Mesothelial cell of epicardium (in vitro differentiated cells): ENCODE measurements at places on chromosomes 6 and 20.

GRCh38 chr6:139306291-139306981, 14.6 kb upstream of the TXLNB start:
- DNase-seq, result no peak

GRCh38 chr20:4726710-4727397, 5.1 kb downstream of the PRND start:
- DNase-seq, result no peak

DNA sequence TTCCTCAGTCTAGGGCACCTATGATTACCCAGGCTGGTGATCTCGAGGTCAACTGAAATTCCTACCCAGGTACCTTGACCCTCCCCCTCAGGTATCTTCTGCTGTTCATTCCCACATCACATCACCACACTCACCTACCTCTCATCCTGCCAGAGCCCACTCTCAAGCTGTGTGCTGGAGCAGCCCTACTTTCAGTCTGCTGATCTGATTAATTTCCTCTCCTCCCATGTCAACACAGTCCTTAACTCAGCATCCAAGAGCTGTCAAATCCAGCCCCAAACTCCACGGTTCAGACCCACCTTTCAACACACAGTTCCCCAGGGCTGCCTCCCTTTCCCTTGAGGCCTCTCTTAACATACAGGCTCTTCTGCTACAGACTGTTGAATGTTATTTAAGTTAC, 42.4 kb downstream of the EZR start:
- DNase-seq, result no peak

- DNase-seq, result no peak
These were observed 1.3 kb upstream of the CDKN1A start for GRCh38 chr6:36677059-36677749.

- no peak for DNase-seq
These were observed 46.6 kb downstream of the MOXD1 start for GRCh38 chr6:132354517-132355167.

DNA sequence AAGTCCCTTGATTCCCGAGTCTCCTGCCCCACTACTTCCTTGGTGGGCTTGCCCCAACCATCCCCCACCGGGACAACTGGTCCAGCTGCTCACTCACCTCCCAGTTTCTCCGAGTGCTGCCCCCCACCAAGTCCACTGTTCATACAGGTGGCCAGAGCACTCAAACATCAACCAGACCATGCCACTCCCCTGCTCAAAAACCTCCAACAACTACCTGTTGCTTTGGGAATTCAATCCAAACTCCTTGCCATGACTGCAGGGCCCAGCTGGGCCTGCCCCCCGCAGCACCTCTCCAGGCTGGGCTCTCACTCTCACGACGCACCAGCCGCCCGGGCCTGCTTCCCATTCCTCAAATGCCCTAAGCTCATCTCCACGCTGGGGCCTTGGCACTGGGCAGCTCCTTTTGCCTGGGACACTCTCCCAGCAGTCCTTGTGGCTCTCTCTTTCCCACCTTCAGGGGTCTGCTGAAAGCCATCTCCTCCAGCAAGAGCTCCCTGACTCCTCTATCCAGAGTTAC, 97.5 kb downstream of the NFATC2 start:
- no peak for DNase-seq

- DNase-seq, result no peak
These were observed 217.0 kb downstream of the TBX18 start for GRCh38 chr6:84547341-84547801.

- DNase-seq, result no peak
These were observed 21.3 kb downstream of the MAN1A1 start for GRCh38 chr6:119328254-119328653.

- DNase-seq, result no peak
These were observed 1.2 kb downstream of the SAYSD1 start for GRCh38 chr6:39113788-39114187.
